ENCODE measurements at places on chromosomes 12 and 14.

GRCh38 chr12:2941524-2941923 lies 17.7 kb upstream of the TEAD4 start:
- no peak for DNase-seq

DNA sequence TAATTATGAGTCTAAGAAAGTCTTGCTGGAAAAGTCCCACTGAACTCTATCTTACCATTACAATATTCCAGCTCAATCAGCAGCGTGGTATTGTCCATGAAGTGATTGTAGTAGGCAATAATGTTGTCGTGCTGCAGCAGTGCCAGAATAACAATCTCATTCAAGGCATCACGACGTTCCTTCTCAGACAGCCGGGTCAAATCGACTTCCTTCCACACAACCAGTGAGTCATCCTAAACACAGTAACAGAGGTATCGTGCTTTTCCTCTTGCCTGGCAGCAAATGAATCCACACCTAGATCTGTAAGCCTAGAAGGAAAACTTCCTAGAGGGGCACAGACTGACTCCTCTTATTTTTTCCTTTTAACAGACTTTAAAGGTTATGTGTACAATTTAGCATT lies 2.9 kb downstream of the NEK9 start:
- DNase-seq: no peak

DNA sequence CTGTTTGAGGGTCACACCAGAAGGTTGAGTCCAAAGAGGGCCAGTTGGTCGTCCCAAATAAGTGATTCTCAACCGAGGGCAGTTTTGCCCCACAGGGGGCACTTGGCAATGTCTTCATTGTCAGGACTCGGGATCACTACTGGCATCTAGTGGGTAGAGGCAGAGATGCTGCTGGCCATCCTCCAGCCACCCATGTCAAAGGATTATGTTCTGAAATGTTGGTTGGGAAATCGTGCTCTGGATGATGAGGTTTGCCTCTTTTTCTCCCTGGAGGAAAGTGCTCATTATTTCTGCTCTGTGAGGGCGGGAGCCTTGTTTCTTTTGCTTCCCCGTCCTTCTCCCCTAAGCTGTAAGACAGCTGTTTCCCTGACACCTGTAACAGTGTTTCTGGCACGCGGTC lies 3.6 kb downstream of the ZNF839 start:
- DNase-seq: peak; percentile 44

DNA sequence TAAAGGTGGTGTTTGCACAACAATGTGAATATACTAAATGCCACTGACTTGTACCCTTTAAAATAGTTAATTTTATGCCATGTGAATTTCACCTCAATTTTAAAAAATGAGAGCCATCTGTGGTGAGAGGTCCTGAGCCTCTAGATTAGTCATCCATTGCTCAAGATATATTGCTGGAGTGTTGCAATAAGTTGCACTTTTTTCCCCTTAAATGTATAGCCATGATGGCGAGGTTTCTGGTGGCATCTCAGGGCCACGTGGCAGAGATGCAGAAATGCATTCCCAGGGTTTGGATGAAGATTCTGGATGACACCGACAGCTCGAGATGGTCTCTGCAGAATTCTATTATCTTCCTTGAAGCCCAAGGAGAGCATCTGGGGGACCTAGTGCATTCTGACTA lies 153.7 kb downstream of the AACS start:
- no peak for DNase-seq

DNA sequence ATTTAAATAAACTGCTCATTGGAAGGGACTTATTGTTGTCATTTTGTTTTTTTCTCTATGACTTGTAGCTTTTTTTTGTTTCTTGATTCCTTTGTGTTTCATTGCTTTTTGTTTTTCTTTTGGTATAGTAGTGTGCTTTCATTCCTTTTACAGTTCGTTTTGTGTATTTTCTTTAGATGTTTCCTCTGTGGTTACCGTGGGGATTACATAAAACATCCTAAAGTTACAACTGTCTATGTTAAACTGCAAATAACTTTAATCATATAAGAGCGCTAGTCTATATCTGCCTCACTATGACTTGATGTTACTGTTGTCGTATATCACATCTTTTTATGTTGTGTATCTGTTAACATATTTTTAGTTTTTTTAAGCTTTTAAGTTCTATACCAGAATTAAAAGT lies 86.9 kb downstream of the ATF7IP start:
- DNase-seq: no peak

DNA sequence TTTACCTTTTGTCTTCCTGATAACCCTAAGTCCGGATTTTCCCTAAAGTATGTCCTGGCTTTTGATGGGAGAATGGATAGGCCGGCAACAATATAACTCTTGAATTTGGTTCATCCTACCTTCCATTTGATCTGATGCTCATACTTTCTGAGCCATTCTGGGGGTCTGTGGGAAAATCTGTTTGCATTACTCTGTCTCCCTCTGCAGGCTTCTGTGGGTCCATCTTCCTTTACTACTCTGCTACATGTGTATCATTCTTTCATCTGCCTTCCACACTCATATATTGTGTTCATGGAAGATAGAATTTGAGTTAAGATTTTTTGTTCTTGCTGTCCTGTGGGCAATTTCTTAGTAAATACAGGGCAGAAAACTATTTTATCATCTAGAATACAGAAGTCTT lies 101.5 kb downstream of the NAV3 start:
- no peak for DNase-seq

DNA sequence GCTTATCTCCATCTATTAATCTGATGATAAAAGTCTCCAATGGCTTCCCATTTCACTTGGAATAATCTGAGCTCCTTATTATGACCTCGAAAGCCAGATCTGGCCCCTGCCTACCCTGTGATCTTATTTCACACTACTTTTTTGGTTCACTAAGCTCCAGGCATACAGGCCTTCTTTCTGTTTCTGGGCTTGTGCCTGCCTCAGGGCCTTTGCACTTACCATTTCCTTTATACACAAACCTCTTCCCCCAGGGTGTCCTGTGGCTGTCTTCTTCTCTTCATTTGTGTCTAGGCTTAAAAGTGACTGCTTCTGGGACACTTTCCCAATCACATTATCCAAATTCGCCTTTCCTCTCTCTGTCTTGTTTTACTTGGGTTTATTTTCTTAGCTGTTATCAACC lies 478.8 kb downstream of the LRIG3 start:
- no peak for DNase-seq

- peak; percentile 42 for DNase-seq
These were observed 20.0 kb upstream of the CLEC2D start for GRCh38 chr12:9649532-9649940.

- peak; percentile 45 for DNase-seq
These were observed 65.1 kb downstream of the PCNX1 start for GRCh38 chr14:70972107-70972976.

GRCh38 chr14:33534632-33535031 lies 416.2 kb downstream of the EGLN3 start:
- DNase-seq: no peak

GRCh38 chr14:67199016-67199415 lies 9.8 kb downstream of the GARIN2 start:
- no peak for DNase-seq

- DNase-seq: no peak
These were observed 186.6 kb upstream of the PLEKHG7 start for GRCh38 chr12:92516277-92516600.

GRCh38 chr12:64821116-64821630 lies 3.3 kb upstream of the TBC1D30 start:
- DNase-seq: no peak

DNA sequence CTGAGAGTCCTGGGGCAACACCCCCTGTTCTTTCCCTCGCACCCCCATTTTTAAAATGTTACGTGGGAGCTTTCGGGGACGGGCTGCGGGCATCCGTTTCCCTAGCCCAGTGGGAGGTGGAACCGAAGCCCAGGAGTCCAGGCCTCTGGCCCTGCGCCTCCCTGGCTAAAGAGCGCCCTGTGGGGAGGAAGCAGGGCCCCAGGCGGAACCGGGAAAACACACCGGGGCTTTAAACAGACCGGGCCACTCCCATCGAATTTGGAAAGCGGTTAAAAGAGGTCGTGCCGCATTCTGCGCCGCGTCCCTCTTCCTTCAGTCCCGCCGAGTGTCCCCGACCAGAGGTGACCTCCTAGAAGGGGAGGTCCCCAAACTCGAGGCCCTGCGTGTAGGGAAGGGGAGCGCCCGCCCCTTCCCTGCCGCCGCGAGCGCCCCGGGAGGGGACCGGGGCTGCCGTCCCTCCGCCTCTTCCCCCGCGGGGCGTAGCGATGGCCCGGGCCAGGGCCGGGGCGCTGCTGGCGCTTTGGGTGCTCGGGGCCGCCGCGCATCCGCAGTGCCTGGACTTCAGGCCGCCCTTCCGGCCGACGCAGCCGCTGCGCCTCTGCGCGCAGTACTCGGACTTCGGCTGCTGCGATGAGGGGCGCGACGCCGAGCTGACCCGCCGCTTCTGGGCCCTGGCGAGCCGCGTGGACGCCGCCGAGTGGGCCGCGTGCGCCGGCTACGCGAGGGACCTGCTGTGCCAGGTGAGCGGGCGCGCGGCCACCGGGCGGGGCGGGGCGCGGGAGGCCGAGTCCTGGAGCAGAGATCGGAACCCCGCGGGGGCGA lies at the start of gene HHIPL1:
TSS of gene HHIPL1 (plus strand) at position 407 of the 822 bp plus-strand sequence. CDS start at position 486, 79 bp downstream.
- no peak for DNase-seq

GRCh38 chr14:71549421-71550050 lies 382.7 kb upstream of the RGS6 start:
- DNase-seq: no peak

All from germinal center (tissue), 1 donor.